ENCODE measurements at places on chromosomes 1 and 21.

DNA sequence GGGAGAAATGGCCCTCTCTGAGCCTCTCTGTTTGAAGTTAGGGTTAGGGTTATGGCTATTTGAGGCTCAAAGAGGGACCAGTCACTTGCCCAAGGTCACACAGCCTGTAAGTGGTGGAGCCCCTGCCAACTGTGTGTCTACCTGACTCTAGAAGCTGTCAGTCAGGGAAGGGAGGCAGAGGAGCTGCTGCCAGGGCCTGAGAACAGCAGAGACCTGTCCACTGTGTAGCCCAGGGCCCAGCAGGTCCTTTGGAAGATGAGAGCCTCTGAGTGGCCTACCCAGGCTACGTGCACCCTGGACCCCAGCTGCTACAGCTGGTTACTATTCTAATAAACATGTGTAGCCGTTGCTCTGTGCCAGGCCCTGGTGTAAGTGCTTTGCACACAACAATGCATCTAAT lies 15.1 kb upstream of the EDN2 start:
- no peak for DNase-seq

- peak; percentile 10 for DNase-seq
Observed at GRCh38 chr1:187999973-188000372, 1171.2 kb downstream of the PLA2G4A start.

- no peak for DNase-seq
Observed at GRCh38 chr1:34408011-34408410, 231.3 kb downstream of the C1orf94 start.

- DNase-seq: no peak
Observed at GRCh38 chr1:221961532-221962292, 219.8 kb upstream of the DUSP10 start.

GRCh38 chr1:79741720-79742421 lies 735.3 kb upstream of the ADGRL4 start:
- no peak for DNase-seq

DNA sequence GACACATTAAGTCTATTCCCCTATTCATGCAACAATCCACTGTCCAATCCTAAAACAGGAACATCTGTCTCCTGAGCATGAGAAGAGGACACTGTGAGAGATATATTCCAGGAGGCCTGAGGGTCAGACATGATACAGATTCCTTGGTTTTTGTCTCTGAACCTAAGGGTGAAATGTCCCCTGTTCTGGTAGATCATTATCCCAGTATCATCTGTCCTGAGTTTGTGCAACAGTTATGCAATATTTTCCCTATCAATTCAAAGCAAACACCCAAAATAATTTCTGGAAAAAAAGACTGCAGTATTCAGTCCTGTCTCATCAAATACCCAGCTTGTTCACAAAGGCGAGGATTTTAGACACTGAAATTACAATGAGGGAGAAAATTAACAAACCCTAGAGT lies 61.4 kb downstream of the PRKAB2 start:
- no peak for DNase-seq

DNA sequence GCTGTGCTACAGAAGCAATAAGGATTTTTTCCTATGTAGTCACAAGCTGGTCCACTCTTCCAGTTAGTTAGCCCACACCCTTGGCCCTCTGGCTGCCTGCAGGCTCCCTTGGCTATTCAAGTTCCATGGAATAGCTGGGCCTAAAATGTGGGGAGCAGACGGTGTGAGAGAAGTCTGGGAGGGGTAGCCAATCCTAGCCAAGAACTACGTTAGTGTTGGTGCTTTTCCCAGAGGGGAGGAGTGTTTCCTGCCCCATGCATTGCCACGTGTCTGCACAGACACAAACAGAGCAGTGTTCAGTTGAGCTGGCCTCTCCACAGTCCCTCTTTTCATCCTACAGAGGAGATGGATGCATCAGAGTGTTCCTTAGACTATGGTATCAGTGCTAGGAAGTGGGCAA lies 59.0 kb upstream of the IPO9 start:
- DNase-seq: no peak

DNA sequence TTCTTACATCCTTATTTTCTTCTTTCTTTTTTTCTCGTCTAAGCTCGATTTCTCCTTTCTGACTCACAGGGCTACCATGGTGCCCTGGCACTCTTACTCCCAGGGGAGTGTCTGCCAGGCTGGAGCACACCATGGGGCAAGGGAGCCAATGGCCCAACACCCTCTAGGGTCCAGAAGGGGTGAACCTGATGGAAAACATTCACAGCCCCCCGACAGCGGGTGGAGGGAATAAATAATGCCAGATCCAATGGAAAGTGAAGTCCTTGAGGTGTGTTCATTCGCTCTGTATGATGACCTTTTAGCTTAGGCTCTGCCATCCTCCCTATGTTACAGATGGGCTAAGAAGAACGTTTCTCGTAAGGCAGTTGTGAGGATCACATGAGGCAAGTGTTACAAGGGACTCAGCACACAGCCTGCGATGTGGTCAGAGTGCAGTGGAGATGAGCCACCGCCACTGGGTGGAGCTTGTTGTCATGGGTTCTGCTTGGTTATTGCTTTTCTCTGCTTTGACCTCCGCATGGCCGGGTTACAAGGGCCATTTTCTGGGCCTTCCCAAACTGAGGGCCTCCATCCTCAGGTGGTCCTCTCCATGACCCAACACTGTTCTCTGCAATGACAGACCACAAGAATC lies 3.5 kb upstream of the FCMR start:
- no peak for DNase-seq

DNA sequence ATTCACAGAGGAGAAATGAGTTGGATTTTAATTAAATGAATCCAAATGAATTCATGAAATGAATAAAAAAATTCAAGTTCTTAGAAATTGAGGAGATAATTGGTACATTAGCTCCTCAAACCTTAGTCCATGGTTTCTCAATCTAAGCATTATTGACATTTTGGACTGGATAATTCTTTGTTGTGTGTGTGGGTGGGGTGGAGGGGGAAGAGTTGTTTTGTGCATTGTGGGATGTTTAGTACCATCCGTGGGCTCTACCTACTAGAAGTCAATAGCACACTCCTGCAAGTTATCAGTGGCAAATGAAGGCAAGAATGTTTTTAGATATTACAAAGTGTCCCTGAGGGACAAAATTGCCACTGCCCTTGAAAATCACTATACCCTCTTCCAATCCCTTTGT lies 431.9 kb downstream of the PLPP3 start:
- no peak for DNase-seq

- peak; percentile 55 for DNase-seq
Observed at GRCh38 chr1:61638296-61638695, 86.6 kb downstream of the TM2D1 start.

DNA sequence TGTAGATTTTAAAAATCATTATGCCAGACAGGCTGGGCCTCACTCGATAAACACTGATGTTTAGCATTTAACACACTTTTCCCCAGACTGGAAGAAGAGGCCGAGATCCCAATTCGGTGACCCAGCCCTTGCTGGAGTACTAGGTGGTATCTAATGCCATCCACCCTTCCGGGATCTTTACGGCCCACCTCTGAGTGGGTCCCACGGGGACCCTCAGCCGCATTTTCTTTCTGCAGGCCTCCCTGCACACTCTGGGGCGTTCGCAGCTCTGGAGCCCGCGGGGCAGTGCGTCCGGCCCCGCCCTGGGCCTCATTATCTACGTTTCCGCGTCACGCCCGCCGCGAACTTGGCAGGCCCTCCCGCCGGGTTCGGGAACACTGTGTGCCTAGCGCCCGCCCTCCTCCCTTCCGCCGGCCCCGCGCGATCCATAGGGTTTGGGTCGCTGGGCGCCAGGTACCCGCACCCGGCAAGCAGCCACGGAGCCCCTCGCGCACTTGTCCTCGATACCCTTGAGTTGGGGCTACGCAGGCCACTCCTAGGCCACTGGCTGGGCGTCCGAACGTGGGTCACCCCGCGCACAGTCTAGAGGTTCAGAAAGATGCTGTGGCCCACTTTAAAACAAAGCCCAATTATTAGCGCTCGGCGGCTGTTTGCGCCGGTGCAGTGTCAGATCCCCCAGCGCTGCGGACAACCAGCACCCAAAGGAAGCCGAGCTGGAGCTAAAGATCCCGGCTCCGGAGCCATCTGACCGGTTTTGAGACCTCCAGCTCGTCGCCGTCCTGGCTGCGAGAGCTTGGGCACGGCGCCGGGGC lies 950 bp upstream of the EVA1C start:
- DNase-seq: peak; percentile 76

GRCh38 chr1:82836213-82836972 lies 1035.7 kb downstream of the ADGRL2 start:
- no peak for DNase-seq

DNA sequence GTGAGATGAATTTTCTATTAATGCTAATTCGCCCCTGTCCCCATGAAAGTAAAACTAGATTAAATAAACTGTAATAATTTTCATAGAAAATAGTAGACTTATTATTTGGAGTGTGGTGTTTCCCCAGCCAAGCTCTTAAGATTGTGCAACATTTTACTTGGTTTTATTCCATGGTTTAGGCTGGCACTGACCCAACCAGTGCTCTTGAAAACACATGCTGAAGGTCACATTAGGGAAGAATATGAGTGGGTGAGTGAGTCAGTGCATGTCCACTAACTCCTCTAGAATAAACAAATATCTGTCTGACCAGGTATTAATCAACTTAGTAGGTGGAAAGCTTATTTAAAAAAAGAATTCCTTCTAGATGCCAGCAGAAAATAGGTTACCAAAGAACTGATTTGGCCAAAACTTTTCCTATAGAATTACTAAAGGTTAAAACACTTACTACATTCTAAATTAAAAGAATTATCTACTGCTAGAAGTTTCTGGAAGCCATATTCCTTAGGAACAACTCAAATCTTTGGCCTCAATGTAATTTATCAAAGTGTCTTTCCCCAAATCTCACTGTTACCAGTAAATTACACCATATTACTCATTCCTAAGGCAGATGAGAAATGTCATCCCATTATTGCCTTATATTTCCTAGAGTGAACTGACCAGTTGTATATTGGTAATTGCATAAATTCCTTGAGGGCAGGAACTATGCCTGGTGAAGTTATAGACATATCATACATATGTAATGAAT lies 89.7 kb upstream of the RGS1 start:
- DNase-seq: peak; percentile 39

DNA sequence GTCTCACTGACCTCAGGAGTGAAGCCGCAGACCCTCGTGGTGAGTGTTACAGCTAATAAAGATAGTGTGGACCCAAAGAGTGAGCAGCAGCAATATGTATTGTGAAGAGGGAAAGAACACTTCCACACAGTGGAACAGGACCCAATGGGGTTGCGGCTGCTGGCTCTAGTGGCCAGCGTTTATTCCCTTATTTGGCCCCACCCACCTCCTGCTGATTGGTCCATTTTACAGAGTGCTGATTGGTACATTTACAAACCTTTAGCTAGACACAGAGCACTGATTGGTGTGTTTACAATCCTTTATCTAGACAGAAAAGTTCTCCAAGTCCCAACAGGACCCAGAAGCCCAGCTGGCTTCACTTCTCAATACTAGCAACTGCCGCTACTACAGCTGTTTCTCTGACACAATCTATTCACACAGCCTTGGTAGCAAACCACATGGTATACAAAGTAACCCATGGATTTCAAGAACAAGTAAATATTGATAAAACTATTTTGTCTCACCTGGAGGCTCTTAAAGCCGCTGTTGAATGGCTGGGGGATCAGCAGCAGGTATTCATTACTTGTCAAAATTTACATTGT lies 25.3 kb upstream of the ITLN1 start:
- no peak for DNase-seq

DNA sequence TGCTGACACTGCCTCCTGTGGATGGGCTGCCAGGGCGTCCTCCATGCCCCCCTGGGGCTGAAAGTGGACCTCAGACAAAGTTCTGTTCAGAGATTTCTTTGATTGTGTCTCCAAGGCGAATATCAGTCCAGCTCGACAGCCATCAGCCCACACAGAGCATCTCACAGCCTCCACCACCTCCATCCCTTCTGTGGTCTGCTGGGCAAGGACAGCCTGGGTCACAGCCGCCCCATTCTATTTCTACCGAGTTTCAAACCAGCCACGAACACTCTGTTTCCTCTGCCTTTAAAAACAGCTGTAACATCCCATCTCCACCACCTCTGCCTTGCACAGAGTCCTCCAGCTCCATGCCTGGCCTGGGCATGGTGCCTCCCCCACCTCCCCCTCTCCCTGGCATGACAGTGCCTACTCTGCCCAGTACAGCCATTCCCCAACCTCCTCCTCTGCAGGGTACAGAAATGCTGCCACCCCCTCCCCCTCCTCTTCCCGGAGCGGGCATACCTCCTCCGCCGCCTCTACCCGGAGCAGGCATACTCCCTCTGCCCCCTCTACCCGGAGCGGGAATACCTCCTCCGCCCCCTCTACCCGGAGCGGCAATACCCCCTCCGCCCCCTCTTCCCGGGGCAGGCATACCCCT lies 115.5 kb downstream of the FMN2 start:
- DNase-seq: no peak

GRCh38 chr1:91730801-91731732 lies 154.9 kb downstream of the TGFBR3 start:
- DNase-seq: peak; percentile 27

- peak; percentile 23 for DNase-seq
Observed at GRCh38 chr1:52602856-52603600, 857 bp downstream of the GPX7 start.

DNA sequence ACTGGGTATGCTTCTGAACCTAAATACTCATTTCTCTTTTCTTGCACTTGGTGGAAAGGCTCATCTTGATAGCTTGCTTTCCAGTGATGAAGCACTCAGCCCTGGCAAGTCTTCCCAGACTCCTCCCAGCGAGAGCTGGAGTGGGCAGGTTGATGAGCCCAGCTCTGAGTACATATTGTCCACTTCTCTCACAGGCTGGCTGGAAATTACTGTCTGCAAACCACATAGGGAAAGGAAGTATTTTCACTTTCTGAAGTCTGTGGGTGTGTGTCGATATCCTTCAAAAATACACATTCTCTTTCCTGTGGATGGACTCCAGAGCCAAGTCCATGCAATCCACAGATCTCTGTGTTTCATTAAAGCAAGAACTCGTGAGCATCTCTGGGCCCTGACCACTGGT lies 38.7 kb upstream of the CNTN2 start:
- no peak for DNase-seq

- DNase-seq: no peak
Observed at GRCh38 chr1:96075704-96076455, 645.7 kb upstream of the PTBP2 start.
